ENCODE measurements at places on chromosomes 16 and 17. TPM values are rescaled to one million over a fixed set of nuclear protein-coding genes. Genes with fewer than 3 reads are reported as not detected.

The FASN gene
- 15.3 TPM for total RNA-seq

The TLE7 gene
- not detected for total RNA-seq

The NPIPB6 gene
- total RNA-seq: 0.18 TPM

The APRT gene
- total RNA-seq: 41.7 TPM

The ACSM2A gene
- total RNA-seq: not detected

The RSAD1 gene
- 10.0 TPM for total RNA-seq

Data from IMR-90 (cell line).